ENCODE measurements at places on chromosomes 2 and 18.

GRCh38 chr2:204407204-204408014 lies 137.9 kb upstream of the PARD3B start:
- DNase-seq: no peak

DNA sequence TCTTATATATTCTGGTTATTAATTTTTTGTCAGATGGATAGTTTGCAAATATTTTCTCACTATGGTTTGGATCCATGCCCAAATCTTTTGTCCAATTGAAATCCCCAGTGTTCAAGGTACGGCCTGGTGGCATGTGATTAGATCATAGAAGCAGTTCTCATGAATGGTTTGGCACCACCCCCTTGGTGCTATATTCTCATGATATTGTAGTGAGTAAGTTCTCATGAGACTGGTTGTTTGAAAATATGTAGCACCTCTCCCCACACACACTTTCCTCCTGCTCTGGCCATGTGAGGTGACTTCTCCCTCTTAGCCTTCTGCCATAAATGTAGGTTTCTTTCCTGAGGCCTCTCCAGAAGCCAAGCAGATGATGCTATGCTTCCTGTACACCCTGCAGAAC lies 107.7 kb upstream of the KYNU start:
- DNase-seq: no peak

- DNase-seq: peak; percentile 19
These were observed 43.9 kb downstream of the ACVR2A start for GRCh38 chr2:147888680-147889079.

DNA sequence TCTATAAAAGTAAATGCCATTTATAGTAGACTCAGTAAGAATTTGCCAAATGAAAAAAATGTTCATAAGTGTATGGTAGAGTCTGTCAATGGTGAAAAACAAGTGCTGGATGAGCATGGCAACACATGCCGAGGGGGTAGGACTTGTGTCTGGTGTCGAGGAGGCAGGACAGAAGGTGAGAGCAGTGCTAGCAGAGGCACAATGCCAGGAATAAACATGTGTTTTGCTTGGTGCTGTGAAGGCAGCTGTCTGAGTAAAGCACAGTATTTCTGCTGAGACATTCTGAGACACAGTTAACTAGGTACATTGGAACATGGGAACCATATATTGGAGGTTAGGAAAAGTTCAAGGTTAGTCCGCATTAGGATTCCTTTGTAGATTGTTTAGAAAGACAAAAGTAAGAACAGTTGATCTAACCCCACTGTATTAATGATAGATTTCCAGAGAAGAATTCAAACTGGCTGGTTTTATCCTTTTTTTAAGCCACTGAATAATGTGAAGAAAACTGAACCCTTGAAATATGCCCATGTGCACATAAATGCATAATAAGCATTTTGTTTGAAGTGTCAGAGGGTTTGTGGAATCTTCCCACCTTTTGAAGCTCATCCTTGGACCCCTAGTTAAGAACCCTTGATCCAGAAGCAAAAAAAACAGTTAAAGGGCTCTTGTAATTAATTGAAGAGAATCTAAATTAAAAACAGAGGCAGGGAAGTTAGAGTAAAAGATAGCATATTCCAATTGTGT lies 7.1 kb downstream of the RBM45 start:
- DNase-seq: no peak

DNA sequence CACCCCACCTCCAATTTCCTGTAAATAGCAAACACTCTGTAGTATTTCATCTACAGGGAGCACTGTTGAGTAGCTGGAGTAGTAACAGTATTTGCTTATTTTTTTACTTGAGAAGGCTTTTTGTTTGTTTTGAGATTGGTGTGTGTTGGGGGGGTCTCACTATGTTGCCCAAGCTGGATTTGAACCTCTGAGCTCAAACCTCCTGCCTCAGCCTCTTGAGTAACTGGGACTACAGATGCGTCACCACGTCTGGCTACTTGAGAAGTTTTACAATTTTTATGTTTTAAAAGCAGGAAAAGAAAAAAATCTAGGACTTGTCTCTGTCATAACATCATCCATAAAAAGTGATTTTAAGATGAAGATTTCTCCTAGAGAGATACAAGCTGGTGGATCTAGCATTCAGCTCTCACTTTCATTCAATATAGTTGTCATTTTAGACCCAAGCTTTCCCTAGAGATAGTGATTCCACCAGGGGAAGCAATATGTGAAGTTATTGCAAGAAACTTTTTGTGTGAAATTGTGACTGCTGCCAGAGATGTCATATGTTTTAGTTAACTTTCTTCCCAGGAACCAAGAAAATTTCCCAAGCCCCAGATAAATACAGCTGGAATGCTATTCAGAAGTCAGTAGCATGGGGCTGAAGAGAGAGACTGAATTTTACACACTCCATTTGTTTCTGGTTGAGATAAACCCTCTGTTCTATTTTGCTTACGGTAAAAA lies 60.2 kb upstream of the MAP4K3 start:
- no peak for DNase-seq

- DNase-seq: peak; percentile 59
These were observed 91.7 kb upstream of the RMDN2 start for GRCh38 chr2:37833423-37833822.

DNA sequence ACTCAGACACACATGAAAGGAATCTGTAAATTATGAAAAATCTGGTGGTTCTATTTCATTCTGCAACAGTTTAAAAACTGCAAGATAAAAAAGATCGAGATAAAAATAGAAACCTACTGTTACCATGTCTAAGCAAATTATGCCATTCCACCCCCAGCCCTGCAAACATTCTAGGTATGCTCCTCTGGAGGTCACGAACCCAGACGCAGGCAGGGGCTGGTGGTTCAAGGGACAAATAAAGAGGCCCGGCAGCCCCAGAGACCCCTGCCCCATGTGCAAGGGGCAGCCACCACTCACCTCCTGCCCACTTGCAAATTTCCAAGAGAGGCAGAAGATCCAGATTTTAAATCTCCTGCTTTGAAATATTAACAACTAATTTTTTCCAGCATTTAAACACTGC lies 210.5 kb downstream of the ANAPC1 start:
- DNase-seq: no peak

GRCh38 chr2:230961091-230961491 lies 34.8 kb upstream of the SPATA3 start:
- DNase-seq: no peak

- DNase-seq: no peak
These were observed 165.3 kb downstream of the GALNT1 start for GRCh38 chr18:35746826-35747339.

GRCh38 chr2:194700116-194700515 lies 956.9 kb upstream of the SLC39A10 start:
- no peak for DNase-seq

GRCh38 chr2:206071807-206072206 lies 14.2 kb downstream of the INO80D start:
- no peak for DNase-seq

DNA sequence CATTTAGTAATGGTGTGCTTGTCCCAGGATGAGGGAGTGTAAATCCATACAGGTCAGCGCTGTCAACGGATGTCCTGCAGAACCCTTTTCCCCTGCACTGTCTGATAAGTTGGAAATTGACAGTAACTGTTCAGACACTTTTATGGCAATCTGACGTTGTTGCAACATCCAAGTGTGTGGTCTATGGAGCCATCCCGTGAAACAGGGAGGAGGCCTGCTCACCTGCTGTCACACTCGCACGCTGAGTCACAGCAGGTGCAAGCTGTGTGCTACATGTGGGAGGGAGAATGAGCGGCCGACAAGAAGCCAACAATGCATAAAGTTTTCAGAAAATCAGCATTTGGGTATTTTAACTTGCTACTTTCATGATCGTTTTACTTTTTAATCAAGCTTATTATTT lies 43.7 kb upstream of the RMDN2 start:
- DNase-seq: no peak

DNA sequence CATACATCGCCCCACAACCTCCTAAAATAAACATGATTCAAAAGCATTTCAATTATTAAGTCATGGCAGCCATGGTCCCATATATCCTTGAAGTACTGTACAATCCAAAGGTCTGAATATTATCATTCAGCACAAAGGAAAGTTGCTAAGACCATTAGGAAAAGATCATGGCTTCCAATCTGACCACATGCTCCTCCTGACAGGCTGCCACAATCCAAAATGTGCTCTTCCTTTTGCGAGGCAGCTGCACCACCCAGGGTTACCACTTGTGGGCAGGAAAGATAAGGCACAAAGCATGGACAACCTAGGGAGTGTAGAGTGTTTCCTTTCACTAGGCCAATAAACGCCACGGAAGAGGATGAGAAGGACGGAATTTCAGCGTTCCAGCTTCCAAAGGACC lies 5.4 kb downstream of the BOLA3 start:
- DNase-seq: no peak

- DNase-seq: peak; percentile 94
These were observed at the start of gene RHBDD1 for GRCh38 chr2:226835796-226836547. Gene RHBDD1 (plus strand): TSS chr2:226836054. CDS start chr2:226864694, 28,640 bp downstream.

DNA sequence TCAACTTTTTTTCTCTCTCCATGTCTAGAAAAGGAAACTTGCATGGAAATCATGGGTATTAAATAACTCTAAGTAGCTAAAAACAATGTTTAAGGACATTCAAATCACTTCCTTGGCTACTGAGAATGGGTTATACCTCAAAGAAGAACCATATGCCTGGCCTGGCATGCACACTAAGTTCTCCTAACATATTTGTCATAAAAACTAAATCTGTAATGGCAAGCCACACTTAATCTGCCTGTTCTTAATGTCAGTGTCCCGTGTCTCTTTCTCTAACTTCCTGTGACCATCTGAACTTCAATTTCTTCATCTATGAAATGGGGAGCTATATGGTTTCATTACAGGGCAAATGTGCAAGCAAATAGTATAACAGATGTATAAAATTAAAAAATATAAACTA lies 11.1 kb downstream of the PDE1A start:
- no peak for DNase-seq

GRCh38 chr2:150126143-150126740 lies 361.2 kb downstream of the RND3 start:
- DNase-seq: no peak

- no peak for DNase-seq
These were observed 2.5 kb downstream of the CRIM1 start for GRCh38 chr2:36357847-36358659.

- DNase-seq: no peak
These were observed 66.4 kb downstream of the KCNG2 start for GRCh38 chr18:79864006-79864725.

- no peak for DNase-seq
These were observed 88.1 kb downstream of the TNFRSF11A start for GRCh38 chr18:62413206-62413605.

DNA sequence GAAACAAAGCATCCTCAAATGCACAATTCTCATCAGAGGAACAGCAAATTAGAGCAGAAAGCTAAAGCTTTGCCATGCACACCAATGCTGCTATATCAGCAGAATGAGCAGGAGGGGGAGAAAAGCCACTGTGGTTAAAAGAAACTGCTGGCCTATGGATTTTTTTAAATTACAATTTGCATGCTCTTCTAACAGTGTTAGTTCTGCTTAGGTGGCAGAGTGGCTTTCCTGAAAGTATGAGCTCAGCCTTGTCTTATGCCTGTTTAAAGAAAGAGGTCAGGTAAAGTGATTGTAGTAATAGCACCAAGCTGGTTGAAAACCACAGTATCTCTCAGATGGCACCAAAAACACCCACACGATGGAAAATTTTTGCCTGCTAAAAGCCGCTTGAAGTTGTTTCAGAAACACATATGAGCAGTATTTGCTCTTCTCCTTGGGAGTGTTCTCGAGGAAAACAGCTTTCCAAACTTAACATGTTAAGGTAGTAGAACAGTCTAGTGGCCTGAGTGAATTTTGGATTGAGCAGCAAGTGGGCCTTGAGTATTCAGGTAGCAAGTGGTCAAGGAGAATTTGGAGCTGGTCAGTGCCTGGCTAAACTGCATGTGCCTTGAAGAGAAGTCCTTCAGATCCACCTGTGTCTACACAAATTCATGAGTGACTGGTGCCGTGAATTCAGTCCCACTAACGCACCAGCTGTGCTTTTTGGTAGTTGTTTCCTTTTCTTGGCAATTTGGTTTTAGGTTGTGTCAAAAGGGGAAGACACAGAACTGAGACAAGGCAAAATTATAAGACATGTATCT lies 19.6 kb upstream of the NDUFV2 start:
- DNase-seq: no peak

GRCh38 chr2:208148803-208149202 lies 2.8 kb upstream of the CRYGB start:
- no peak for DNase-seq

- no peak for DNase-seq
These were observed 87.1 kb upstream of the SLC66A3 start for GRCh38 chr2:11068079-11068741.

GRCh38 chr2:136242687-136243277 lies 124.8 kb upstream of the CXCR4 start:
- no peak for DNase-seq

DNA sequence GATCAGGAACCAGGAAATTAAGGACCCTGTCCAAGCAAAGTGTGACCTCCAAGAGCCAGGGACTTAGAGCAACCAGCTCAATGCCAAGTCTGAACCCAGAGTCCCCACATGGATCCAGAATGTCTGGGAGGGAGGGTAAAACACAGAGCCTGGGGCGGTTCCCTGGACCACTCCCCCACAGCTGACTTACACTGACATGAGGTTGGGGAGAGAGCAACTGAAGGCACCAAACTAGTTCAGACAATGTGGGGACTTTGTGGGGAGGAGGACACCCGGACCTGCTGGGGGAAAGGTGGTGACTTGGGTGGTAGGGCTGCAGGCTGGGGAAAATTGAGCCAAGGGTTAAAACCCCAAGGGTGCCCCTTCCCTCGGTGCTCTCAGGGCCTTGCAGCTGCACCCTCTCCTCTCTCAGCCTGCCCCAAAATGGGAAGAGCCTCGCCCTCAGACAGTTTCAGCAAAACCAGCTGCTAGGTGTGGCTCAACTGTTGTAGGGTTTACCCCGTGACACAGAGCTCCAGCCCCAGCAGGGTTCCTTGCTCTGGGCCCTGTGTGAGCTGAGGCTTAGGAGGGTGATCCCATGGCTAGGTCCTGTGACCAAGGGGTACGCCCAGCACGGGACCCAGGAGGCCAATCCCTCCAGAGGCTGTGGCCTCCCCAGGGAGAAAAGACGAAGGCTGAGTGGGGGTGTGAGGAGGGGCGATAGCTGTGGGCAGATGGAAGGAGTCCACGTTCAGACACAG lies 28.6 kb downstream of the MARCO start:
- no peak for DNase-seq

Data from GM12864 (cell line).